ENCODE measurements at places on chromosomes 1 and 21. TPM values are rescaled to one million over a fixed set of nuclear protein-coding genes. Genes with fewer than 3 reads are reported as not detected.

GRCh38 chr1:99645699-99646531 lies at the start of gene PALMD:
PALMD (plus strand) TSS chr1:99646113; CDS start chr1:99646318, 205 bp downstream.
- DNase-seq: peak; percentile 53

Gene ALPL
- total RNA-seq: 1.3 TPM

Gene ANXA9
- total RNA-seq: not detected

GRCh38 chr1:171610385-171610784 lies 11.7 kb upstream of the MYOCOS start:
- peak; percentile 52 for DNase-seq
